Activated T-cell treated with anti-CD3 and anti-CD28 coated beads for 24 hours (primary cell): ENCODE measurements at places on chromosomes 5 and 9.
A peak's percentile ranks its signal among the peaks of the same experiment; 100 is the strongest.

DNA sequence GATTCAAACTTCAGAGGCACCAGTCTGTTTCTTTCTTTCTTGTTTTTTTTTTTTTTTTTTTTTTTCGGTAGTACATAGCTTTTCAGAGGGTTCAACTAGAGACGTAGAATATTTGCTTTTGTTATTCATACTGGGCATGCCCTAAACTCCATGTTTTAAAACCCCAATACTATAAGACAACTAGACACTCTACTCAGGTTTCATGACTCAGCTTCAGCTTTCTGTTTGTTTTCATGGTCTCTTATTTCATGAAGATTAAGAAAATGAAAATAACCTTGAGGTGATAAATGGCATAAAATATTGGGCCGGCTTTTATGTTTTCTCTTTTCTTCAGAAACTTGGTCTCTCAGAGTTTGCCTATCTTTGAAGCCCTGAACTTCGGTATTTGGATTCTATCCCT, 2126.3 kb upstream of the ACO1 start:
- DNase-seq: no peak

DNA sequence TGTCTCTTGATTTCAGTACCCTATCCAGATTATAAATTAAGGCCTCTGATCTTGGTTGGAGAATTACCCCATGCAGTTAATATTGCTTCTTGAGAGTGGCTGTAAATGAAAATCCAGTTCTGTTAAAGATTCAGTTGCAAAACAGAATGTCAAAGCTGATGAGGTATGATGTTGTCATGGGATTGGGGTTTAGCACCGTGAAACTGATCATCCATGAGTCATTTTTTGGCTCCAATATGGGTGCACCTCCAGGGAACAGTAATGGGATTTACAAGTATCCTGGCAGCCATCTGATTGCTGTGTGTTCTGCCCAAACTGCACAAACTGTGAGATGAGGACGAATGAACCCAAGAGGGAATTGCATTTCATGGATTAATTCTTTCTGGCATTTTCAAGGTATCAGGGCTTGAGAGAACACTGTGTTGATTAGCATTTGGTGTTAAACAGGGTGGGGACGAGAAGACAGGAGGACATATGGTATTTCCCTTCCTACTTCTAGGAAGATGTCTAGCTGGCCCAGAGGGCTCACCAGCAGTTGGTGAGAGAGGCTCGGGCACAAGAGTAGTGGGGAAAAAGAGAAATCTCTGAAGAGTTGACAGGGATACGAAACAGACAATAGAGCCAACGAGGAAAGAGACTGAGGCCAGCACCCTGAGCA, 214.7 kb downstream of the GAS1 start:
- no peak for DNase-seq

- no peak for DNase-seq
Measured at GRCh38 chr5:63125392-63125791, 546.8 kb downstream of the LRRC70 start.

DNA sequence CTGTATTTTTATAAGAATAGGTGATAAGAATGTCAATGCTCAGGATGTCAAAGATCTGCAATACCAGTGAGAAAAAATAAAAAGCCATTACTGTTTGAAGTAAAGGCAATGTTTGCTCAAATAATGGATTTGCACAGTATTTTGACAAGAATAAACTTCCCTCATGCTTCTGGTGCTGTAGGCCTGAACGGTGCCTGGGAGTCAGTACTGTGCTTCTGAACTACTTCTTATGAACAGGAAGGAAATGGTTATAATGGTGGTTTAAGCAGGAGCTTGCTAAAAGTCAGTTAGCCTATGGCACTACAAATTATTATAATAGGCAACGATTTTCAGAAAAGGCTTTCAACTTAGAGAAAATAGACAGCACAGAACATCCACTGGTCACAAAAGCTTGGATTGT, 548.3 kb upstream of the CDH18 start:
- no peak for DNase-seq

- no peak for DNase-seq
Measured at GRCh38 chr9:135116881-135117280, 29.4 kb downstream of the OLFM1 start.

DNA sequence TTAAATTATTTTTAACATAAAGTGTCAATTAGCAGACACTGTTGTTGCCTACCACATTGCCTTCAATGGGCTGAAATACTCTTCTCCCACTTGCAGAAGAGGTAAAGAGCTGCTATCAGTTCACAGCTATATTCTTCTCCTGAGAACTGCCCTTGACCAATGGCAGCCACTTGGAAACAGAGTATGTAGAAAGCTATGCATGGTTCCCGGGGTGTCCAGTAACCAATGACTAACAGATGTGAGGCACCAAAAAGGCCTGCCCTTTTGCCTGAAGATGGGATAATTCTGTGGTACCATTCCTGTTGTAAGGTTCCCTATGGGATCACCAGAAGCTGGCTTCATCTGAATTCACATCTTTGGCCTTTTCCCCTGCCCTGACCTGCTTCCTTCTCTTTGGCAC, 181.4 kb upstream of the MAP3K1 start:
- DNase-seq: no peak

GRCh38 chr5:71711610-71712009, 7.5 kb upstream of the CARTPT start:
- DNase-seq: no peak

DNA sequence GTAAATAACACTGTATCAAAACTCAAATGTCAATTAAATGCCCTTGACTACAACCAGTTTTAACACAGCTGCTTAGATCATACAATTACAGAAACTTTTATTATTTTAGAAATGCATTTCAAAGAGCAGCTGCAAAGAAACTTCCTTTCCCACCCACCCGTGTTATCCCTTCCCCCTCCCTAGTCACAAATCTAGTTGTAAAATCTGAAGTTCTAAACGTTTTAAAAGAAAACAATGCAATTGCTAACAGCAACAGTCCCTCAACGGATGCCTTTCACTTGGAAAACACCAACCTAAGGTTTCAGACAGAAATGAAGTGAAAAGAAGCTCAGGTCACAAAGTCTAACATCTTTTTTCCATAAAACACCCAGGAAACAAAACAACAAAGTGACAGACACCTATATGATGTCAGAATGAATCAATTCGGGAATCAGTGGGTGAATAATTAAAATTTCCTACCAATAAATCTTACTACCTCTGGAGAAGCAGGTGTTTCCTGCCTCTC, 100.3 kb downstream of the FBXW11 start:
- DNase-seq: no peak

GRCh38 chr9:103203172-103203571, 208.0 kb downstream of the CYLC2 start:
- DNase-seq: no peak

DNA sequence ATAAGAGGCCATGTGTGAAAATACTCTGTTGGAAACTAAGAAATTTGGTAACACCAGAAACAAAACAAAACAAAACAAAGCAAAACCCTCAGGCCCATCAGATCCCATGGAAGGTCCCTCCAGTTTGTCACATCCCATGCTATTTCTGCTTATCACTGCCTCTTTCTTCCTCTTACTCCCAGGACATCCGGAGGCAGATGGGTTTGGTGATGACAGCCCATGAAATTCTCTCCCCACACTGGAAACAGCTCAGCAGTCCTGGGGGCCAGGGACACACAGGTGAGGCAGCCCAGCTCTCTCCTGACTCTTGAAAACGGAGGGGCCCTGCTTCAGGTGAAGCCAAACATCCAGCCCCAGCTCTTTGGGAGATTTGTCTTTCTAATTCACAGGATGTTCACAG, 63.2 kb downstream of the NRG2 start:
- no peak for DNase-seq

GRCh38 chr5:2188661-2189060, 305.9 kb upstream of the IRX4 start:
- DNase-seq: no peak

DNA sequence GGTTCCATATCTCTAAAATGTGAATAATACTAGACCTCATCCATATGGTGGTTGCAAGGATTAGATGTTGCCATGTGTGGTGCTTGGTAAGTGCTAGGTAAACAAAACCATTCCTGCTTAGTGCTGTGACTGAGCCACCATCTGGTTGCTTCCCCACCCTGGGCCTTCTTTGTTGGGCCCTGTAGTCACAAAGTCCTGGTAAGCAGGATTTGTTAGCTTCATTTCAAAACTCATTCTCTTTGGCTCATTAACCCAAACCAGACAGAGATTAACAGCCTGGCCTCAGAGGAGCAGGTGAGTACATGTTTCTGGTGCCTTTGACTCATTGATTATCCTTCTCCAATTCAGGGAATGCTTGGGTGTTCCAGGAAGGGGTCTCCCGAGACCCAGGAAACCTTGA, 240.2 kb downstream of the ARHGAP26 start:
- DNase-seq: no peak

GRCh38 chr5:35777358-35778087, 79.2 kb upstream of the IL7R start:
- DNase-seq: peak; percentile 67
